ENCODE measurements at places on chromosomes 5 and 9. TPM values are rescaled to one million over a fixed set of nuclear protein-coding genes. Genes with fewer than 3 reads are reported as not detected.
A peak's percentile ranks its signal among the peaks of the same experiment; 100 is the strongest.

PAPPA gene
- polyA plus RNA-seq, result 0.89 TPM

DNA sequence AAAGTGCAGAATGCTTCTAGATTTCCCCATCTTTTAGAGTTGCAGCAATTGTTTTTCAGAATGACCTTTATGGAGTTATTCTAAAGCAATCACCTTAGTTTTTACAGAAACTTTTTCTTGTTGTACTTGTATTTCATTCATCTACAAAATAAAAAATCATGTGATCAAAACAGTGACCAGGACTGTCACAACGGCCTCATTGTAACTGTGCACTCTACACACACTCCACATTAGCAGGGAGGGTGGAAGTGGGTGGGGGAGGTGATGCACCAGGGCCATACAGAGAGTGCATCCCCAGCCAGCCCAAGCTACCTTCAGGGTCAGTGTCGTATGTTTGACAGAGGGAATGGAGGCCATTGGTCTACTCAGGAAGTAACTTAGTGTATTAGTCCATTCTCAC lies 26.9 kb downstream of the EGFLAM start:
- no peaks in the 10 kb centered on the region for H3K4me1 ChIP-seq
- no peaks in the 10 kb centered on the region for H3K27me3 ChIP-seq
- no peak overlapping the region for H3K27ac ChIP-seq
- H3K36me3 ChIP-seq, result no peaks in the 10 kb centered on the region
- no peak for DNase-seq

- no peaks in the 10 kb centered on the region for H3K36me3 ChIP-seq
- H3K27ac ChIP-seq, result no peak overlapping the region
- no peak overlapping the region for H3K4me3 ChIP-seq
- H3K27me3 ChIP-seq, result no peaks in the 10 kb centered on the region
Measured at GRCh38 chr5:125037020-125037419, 290.6 kb upstream of the ZNF608 start.

PCDHA4 gene
- 0.17 TPM for polyA plus RNA-seq

DNA sequence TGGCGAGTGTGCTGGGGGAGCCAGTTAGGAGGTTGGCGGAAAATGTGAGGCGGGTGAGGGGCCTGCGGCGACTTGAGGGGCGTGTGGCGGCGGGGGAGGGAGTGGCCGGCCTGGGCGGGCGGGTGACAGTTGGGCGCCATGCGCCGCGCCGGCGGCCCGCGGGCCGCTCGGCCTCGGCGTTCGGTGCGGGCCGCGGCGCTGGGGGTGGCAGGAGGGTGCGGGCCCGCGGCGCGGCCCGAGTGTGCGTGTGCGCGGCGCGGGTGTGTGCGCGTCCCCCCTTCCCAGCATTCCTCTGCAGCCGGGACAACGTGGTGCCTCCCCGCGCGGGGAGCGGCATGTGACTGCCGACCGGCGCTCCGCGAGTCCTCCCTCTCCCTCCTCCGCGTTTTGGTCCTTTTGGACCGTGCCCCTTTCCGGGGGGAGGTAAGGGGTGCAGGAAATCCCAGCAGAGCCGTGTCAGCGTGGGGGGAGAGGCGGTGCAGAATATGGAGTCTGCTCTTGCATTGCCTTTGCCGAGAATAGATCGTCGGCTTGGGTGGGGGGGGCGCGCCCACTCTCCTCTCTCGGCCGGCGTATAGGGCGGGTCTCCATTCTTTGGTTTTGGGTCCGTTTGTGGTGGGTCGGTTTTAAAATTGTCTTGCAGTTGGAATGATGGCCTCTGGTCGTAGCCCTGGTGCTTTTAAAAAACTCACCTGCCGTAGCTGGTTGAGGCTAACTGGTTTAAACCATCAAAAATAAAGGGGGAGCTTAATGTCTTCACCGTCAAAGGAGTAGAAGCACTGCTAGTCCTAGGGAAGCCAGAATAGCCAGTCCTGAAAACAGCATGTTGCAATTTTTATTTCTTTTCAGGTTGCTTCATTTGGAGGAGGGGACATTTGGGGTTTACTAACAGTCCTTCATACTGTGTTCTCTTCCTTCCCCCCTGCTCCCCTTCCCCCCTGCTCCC lies 2.0 kb downstream of the LARP1 start:
- H3K36me3 ChIP-seq, result peaks cover 2% of the 10 kb centered on the region
- peak overlapping the region; percentile 92 for H3K4me3 ChIP-seq
- peak; percentile 73 for DNase-seq
- peak overlapping the region; percentile 92 for H3K27ac ChIP-seq

ACER2 gene
- 1.0 TPM for polyA plus RNA-seq

- peak; percentile 60 for DNase-seq
- no peaks in the 10 kb centered on the region for H3K36me3 ChIP-seq
- H3K27ac ChIP-seq, result no peak overlapping the region
- H3K4me1 ChIP-seq, result peaks cover 13% of the 10 kb centered on the region
Measured at GRCh38 chr5:128455841-128456361, 82.1 kb downstream of the FBN2 start.

GDA gene
- polyA plus RNA-seq, result 0.70 TPM
